ENCODE measurements at places on chromosomes 16 and 17.

GRCh38 chr17:19273731-19274130 lies 36.6 kb downstream of the EPN2 start:
- no peak for DNase-seq

GRCh38 chr17:74295625-74296547 lies 21.9 kb downstream of the DNAI2 start:
- no peak for DNase-seq

GRCh38 chr17:57368637-57369336 lies 112.5 kb downstream of the MSI2 start:
- DNase-seq: no peak

GRCh38 chr17:61230972-61231820 lies 168.4 kb upstream of the TBX2 start:
- DNase-seq: no peak

GRCh38 chr16:7452090-7452489 lies 119.4 kb downstream of the RBFOX1 start:
- no peak for DNase-seq

- no peak for DNase-seq
Measured at GRCh38 chr17:40168262-40168832, 8.9 kb upstream of the RAPGEFL1 start.

- DNase-seq: no peak
Measured at GRCh38 chr17:80738020-80738808, 193.6 kb downstream of the RPTOR start.

- no peak for DNase-seq
Measured at GRCh38 chr17:32256012-32256700, 9.5 kb upstream of the RHBDL3 start.

DNA sequence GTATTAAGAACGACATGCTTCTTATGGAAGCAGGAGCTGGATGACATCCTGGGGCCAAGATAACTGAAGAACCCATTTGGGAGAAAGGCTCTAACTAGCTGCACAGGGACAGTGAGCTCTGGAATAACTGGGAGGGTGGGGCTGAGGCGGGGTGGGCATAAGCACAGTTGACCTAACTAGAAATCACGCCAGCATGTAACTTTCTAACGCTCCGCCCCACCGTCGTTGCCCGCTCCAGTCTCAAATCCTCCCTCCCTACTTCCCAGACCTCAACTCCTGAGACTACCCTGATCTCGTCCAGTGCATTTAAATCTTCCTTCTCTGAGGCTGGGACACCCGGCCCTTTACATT lies 436 bp downstream of the PHB1 start:
- DNase-seq: no peak

DNA sequence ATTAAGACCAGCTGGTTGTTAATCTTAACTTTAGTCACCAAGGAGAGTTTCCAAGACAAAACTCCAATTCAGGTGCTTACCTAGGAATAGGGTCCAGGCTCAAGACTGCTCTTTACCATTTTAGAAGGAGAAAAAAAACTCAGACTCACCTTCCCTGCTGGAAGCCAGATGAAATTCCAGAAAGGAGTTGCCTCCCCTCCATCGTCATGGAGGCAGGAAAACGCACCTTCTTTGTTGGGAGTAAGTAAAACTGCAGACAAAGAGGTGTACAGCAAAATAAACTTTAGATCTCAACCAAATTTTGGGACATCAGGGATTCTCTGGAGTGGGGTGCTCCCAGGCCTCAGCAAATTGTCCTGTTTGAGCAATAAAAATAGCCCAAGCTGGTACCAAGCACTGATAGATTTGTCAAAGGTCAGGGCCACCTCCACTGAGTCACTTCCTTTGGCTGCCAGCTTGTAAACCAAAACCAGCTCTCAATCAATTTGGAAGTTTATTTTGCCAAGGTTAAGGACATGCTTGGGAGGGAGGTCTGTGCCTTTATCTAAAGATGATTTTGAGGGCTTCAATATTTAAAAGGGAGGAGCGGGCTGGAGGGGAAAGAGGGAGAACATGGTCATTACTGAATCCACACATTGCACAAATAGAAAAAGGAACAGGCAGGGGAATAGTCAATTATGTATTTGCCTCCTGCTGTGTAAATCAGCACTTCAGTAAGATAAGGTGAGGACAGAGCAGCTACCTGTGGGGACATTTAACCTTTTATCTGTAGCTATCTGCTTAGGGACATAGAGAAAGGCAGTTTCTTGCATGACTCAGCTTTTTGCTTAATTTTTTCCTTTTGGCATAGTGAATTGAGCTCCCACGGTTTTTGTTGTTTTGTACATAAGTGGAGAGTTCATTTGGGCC lies 1.5 kb upstream of the ALDH3A2 start:
- no peak for DNase-seq

GRCh38 chr16:66619534-66620428 lies 15.3 kb downstream of the CMTM3 start:
- DNase-seq: no peak

DNA sequence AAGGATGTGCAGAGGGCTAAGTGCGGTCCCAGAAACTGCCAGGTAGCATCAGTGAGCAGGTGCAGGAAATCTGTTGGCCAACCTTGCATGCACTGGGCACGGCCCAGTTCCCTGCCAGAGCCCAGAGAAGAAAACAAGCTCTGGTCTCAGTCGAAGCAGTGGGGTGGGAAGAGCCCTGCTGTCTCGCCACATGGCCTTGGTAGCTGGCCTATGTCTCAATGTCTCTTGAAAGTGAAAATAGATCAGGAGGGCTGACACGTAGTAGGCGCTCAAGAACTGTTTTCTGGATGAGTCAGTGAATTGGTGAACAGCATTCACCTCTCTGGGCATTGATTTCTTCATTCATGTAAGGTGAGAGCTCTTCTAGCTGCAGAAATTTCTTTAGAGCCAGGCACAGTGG lies 90.4 kb downstream of the MARF1 start:
- no peak for DNase-seq

GRCh38 chr16:81123092-81123852 lies 27.1 kb upstream of the GCSH start:
- no peak for DNase-seq

DNA sequence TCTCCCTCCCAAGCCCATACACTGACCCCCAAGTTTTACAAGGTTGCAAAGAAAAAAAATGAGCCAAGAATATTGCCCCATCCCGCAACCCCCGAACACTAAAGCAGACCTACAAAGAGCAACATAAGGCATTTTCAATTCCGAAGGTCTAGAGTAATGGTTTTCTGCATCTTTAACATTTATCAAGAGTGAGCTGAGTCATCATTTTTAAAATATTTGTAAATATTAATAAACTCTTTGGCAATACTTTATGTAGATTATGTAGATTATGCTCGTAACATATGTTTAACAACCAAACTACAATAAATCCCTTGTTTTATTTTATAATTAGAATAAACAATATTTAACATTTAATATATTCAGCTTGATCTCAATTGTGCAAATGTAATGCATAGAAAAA lies 1.4 kb downstream of the ZNF624 start:
- no peak for DNase-seq

DNA sequence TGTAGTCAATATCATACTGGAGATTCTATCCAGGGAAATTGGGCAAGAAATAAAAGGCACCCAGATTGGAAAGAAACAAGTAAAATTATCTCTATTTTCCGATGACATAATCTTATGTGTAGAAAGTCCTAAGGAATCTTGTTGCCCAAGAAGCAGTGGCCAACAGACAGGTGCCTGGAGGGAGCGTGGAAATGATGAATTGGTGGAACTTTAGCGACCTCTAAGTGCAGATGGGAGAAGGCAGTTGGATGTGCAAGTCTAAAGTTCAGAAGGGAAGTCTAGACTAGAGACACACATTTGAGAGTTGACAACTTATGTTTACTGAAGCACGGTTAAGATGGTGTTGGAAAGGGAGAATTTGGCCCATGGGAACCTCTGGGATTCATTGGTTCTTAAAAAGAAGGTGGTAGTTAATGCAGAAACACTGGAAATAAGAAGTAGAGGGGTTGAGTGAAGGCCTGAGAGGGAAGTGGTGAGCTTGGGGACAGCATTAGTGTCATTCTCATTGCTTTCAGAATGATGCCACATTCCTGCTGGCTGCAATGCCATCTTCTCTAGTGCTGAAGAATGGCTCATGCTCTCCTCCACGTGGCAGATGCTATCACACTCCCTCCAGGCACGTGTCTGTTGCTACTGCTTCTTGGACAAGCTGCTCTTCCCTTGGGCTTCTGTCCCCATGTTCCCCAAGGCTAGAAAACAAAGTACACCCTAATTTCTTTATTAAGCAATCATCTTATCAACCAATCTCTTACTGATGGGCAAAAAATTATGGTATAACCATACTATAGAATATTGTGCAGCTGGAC lies 24.0 kb downstream of the TAT start:
- DNase-seq: no peak

DNA sequence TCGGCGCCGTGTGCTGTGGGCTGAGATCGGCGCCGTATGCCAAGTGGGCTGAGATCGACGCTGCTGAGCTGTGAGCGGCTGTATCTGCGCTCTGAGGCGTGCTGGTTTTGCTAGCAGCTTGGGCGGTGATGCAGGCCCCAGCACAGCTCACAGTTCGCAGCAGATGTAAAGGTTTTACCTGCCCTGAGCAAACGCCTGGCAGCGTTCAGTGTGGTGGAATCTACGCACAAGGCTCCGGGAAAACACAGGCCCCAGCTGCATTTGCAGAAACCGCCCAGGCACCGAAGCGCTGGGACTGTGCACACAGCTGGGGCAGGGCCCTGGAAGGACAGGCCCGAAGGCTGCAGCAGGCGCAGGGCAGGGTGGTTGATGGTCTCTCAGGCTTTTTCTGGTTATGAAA lies 8.0 kb upstream of the ZNF469 start:
- DNase-seq: no peak

- DNase-seq: no peak
Measured at GRCh38 chr17:2921443-2921842, 125.2 kb downstream of the RAP1GAP2 start.

Measured in esophagus squamous epithelium (tissue), 5 donors.